ENCODE measurements at places on chromosomes 1 and 21.

- no peak for DNase-seq
Measured at GRCh38 chr1:162724583-162725120, 65.8 kb upstream of the HSD17B7 start.

GRCh38 chr21:32560896-32561295, 24.4 kb downstream of the TCP10L start:
- no peak for DNase-seq

- DNase-seq: peak; percentile 80
Measured at GRCh38 chr1:90000934-90001676, 6.2 kb downstream of the ZNF326 start.

DNA sequence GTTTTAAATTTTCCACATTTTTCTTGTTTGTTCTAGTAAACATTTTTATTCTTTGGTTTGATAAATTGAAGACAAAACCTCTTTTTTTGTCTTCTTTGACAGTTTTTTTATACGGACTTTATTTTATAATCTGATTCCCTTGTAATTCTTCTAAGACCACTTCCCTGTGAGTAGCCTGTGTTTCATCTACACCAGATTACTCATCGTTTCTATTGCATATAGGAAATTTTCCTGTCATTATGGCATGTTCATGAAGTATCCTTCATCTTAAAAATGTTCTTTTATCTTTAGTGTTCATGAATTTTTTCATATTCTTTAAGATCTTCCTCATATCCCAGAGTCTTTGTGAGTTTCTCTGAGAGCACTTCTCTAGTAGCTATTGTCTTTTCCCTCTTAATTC, 109.8 kb downstream of the USP25 start:
- no peak for DNase-seq

DNA sequence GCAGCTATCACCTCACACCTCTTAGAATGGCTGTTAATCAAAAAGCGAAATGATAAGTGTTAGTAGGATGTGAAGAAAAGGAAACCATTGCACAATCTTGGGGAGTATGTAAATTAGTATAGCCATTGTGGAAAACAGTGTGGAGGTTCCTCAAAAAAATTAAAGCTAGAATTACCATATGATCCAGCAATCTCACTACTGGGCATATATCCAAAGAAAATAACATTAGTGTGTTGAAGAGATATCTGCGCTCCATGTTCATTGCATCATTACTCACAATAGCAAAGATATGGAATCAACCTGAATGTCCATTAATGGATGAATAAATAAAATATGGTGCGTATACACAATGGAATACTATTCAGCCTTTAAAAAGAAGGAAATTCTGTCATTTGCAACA, 68.9 kb downstream of the SNRPE start:
- no peak for DNase-seq

All from NCI-H446 (cell line).